ENCODE measurements at places on chromosomes 13 and 19.

- DNase-seq = no peak
These were observed 164.6 kb downstream of the KLF5 start for GRCh38 chr13:73223372-73223781.

- no peak for DNase-seq
These were observed 567 bp downstream of the EFNB2 start for GRCh38 chr13:106534639-106535551.

GRCh38 chr19:6373813-6374108 lies 1.2 kb downstream of the ALKBH7 start:
- no peak for DNase-seq

DNA sequence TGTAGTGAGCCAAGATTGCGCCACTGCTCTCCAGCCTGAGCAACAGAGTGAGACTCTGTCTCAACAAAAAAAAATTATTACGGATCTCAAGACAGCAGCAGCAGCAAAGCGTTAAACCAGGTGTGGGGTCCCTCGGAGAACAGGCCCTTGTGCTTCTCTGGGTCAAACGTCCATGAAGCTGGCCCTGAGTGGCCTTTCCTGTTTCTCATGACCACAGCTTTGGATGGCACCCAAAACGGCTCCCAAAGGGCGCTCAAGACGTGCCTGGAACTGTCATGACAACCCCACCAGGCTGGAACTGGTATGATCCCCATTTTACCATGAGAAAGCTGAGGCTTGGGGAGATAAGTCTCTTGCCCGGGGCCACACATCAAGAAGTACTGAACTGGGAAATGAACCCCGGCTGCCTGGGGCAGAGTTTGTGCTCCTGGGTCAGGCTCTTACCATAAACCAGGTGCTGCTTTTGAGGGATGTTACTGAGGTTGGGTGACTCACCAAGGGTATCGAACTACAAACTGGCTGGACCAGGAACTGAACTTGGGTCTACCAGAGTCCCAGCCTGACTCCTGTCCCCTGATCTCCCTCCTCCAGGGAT lies 11.6 kb upstream of the SAMD1 start:
- DNase-seq = no peak

DNA sequence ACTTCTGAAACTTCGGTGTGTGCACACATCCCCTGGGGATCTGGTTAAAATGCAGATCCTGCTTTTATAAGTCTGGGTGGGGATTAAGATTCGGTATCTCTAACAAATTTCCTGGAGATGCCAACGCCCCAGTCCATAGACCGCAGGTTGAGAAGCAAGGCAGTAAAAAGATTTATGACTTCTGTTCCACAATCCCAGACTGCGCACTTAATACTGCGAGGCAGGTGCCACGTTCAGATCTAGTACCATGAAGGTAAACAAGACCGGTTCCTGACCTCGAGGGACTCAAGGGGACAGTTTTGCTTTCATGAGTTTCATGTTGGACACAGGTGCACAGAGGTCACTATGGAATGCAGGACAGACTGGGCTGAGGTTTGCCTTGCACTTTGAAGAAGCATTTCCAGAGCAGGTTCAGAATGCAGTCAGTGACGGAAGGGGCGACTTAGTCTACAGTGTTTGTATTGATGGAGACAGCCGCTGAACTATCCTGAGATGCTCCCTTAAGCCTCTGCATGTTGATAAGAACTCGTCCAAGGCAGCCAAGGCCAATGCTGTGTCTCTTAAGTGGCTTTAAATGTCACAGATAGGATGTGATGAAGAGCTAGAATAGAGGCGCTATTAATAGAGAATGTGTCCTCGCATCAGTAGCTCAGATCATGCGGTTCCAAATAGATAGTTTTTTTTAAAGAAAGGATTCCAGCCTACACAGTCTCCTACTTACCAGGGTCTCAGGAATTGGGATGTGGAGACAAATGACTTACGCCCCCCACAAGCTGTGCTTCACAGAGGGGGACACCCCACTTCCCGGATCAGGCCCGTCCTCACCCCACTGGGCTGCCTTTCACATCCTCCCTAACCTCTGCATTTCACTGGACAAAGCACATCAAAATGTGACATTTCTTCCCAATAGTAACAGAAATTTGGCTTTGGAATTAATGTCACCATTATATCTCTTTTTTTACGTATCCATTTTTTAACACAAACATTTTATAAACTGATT lies 97.1 kb upstream of the IRS2 start:
- DNase-seq = no peak

DNA sequence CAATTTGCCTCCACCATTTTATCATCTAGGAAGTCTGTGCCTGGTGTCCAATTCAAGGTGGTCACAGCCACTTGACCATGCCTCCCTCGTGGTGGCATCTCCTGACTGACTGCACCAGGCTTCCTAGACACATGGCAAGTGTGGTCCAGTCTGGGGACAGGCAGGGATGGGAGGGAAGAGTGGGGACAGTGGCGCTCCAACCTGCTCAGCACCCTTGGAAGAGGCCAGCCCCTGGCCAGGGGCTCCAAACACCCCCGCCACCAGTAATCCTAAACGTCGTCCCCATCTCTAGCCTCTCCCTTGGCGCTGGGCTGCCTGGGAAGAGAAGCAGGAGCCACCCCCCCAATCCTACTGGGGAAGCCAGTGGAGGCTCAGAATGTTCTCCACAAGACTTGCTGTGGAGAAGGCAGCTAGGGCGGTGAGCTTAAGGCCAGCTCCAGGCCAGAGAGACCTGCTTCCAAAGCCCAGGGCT lies 2.7 kb downstream of the RPL36 start:
- DNase-seq = no peak

DNA sequence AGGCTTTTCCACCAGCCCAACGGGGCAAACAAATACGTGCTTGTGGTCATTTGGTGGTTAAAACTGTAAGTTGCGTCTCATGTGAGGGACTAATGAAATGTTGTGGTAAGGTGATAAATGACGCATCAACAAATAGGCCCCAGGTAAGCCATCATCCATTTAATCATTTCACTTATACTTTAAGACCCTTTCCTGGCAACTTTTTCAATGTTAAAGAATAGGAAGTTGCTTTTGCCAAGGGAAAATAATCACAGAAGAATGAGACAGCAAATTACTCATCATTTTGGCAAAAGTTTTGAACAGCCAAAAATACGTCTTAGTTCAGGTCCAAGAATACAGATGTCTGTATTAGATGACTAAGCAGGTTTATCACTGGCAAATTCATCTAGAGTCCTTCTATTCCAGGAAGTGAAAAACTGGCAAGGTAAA lies 660.4 kb downstream of the SLITRK1 start:
- DNase-seq = no peak

- DNase-seq = no peak
These were observed 126.2 kb downstream of the LMO7 start for GRCh38 chr13:75762076-75762937.

DNA sequence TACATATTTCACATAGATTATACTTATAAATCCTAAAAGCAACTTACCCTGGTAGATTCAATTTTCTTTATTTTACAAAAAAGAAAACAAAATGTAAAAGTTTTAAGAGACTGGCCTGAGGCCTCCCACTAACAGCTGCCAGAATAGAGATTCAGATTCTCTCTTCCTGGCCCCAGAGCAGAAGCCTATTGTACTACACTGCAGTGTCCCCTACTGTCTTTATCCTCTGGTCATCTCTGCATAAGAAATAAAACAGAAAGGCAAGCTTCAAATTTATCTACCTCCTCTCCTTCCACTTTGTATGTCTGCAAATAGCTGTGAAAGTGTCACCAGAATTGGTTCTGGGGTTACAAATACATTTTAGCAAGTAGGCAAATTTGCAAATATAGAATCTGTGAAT lies 1004.1 kb upstream of the PCDH9 start:
- DNase-seq = no peak

- DNase-seq = no peak
These were observed 14.2 kb upstream of the IL17D start for GRCh38 chr13:20689291-20689690.

GRCh38 chr13:90686442-90686841 lies 661.0 kb upstream of the MIR17HG start:
- DNase-seq = no peak

GRCh38 chr13:26222520-26223046 lies 469 bp upstream of the RNF6 start:
- no peak for DNase-seq

GRCh38 chr19:8115805-8116396 lies 33.5 kb downstream of the FBN3 start:
- DNase-seq = no peak

GRCh38 chr13:95207769-95208366 lies 93.4 kb downstream of the ABCC4 start:
- DNase-seq = no peak

DNA sequence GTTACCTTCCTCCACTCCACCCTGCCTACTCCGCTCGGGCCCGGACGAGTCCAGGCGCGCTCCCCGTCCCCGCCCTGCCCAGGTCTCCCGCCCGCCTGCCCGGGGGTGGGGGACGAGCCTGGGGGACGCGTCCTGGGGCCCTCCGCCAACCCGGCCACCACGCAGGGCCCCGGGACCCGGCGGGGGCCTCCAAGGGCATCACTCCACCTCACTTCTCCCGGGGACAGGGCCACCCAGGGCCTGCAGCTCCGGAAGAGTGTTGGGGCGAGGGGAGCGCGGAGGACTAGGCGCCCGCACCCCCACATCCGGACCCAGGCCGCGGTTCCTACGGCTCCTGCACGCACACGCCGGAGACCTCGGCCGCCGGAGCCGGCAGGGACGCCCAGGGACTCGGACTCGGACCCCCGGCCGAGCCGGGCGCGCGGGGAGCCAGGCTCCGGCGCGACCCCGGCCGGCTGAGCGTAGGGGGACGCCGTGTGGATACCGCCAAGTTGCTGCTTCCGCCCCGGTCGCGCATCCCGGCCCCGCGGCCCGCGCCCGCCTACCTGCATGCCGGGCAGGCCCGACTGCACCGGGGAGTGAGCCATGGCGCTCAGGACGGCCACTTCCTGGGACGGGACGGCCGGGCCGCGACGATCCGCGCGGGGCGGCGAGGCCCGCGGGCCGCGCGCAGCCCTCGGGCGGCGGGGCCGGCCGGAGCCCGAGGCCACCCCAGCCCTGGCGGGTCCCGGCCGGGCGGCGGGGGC lies 534 bp downstream of the STK24 start:
- DNase-seq = no peak

DNA sequence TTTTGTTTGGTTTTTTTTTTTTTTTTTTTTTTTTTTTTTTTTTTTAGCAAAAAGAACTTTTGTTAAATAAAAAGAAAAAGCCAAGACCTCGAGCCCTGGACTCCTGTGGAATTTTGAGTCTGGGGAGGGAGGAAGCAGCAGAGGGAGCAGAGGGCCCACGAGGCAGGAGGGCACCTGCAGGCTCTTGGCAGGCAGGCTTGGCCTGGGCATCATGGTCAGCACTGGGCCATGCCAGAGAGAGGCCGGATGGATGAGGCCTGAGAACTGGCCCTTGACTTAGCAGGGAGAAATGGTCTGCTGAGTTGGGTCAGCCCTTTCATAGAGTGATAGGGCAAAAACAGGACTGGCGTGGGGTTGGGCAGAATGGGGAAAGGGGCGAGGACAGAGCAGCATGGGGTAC lies 100.4 kb downstream of the GPR12 start:
- DNase-seq = no peak

DNA sequence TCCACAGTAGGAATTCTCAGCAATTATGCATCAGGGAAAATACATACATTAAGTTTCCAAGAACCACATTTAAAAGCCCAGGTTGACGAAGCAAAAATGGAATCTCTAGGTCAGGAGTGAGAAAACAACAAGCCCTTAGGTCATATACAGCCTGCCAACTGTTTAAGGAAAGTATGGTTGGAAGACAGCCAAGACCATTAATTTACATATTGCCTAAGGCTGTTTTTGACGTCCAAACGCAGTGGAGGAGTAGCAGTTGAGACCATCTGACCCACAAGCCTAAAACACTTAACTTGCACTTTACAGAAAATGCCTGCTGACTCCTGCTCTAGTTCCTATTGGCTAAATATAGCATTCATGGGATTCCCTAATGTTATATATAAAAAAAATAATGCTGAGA lies 299.0 kb downstream of the ITGBL1 start:
- no peak for DNase-seq

GRCh38 chr13:90360785-90361184 lies 986.7 kb upstream of the MIR17HG start:
- no peak for DNase-seq

GRCh38 chr19:543910-544608 lies at the start of gene GZMM:
GZMM (plus strand) TSS chr19:544053; CDS start chr19:544072, 19 bp downstream.
- DNase-seq = peak; percentile 53

DNA sequence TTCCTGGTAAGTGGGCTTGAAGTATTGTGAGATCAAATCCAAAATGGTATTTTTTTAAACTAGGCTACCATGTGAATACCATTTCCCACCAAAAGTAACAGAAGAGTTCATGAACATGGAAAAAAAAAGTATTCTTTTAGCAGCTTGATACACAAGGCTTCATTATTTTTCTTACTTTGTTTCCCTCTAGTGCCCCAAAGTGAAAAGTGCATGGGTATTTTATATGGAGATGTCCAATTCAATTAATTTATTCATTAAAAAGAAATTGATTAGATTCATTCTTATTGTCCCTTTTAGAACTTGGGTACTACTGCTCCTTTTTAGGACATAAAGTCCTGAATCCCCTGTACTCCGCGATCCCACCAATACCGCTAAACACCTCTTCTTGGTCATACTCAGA lies 28.6 kb upstream of the SCEL start:
- no peak for DNase-seq

DNA sequence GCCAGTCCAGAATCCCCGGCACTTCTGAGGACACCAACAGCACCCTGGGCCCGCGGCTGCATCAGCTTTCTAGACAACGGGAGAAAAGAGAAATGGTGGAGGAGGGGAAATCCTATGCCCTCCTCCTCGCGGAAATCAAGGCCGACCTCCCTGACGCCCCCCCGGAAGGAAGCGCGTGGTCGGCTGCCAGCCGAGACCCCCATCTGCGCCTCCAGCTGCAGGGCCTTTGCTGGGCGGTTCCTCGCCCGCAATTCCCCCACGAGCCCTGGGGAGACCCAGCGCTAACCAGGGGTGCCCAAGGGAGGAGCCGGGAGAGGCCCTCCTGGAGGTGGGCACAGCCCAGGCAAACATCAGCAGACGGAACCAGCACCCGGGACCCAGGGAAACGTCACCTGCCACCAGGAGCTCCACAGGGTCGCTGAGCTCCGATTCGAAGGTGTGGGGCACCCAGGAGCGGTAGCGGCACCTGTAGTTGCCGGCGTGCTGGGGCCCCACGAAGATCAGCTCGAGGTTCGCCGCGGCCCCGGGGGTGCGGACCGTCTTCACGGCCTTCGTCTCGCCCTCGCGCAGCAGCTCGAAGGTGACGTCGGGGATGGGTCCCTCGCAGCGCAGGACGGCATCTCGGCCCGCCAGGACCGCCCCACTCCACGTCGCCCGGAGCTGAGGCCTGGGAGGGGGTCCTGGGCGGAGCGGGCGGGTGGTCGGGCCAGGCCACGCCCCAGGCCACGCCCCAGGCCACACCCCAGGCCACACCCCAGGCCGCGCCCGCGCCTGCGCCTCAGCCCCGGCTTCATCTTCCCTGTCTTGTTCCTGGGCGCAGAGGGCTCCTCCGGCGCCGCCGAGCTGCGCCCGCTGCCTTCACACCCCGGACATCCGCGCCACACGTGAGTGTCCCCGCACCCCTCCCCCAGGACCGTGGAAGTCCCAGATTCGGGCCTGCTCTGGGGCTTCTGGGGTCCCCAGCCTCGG lies 6.0 kb downstream of the A1BG start:
- DNase-seq = no peak

Data from stimulated activated CD8-positive, alpha-beta memory T cell treated with anti-CD3 and anti-CD28 coated beads, Interleukin-7, amount 100 ng/mL, for 24 hours (primary cell).